ENCODE measurements at places on chromosomes 2 and 18.

GRCh38 chr2:62112179-62112578, 83.7 kb upstream of the B3GNT2 start:
- DNase-seq, result no peak

DNA sequence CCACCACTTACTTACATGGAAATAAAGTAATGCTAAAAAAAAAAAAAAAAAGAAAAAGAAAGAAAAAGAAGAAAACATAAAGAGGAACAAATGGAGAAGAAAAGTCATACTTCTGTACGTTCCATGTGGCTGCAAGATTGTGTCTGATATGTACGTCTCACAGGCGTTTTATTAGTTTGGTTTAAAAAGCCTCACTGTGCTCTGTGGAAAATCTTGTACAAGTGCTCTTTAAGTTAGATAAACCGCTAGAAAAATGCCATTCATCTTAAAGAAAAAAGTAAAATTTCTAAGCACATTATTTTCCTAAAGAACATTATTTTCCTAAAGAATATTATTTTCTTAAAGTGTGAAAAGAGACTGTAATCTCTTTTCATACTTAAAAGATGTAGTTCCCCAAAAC, 165.1 kb downstream of the ZNF521 start:
- DNase-seq, result no peak

DNA sequence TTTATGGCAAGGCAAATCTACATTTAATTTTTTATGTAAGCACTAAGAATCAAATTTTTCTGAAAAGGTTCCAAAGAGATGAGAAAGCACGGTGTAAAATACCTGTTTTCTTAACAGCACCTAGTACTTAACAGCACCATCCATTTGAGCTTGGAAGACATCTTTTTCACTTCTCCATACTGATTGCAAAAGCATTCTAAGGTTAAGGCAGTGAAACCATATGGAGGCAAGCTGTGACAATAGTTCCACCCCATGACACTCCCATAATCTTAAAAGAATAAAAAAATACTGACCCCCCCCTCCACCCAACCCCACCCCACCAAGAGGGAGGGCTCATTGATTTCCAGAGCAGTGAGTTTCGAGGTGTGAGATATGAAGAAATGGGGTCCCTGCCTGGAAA, 60.6 kb downstream of the ZCCHC2 start:
- DNase-seq, result no peak

DNA sequence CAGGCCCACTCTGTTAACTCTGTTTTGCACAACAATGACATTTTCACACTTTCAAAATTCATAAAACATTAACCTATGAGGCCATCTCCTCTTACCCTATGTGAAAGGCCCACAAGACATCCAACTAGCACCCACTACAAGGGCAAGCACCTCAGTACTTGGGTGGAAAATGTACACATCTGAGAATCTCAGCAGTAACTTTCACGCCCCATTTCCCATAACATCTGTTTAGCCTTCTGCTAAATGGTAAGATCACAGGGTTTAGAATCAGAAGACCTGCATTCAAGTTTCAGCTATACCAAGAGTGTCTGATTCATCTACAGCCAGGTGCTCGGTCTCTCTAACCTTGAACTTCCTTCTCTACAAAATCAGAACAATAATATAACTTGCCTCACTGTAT, 89.2 kb downstream of the SP100 start:
- DNase-seq, result no peak

GRCh38 chr2:6341588-6342129, 524.0 kb downstream of the CMPK2 start:
- DNase-seq, result no peak

DNA sequence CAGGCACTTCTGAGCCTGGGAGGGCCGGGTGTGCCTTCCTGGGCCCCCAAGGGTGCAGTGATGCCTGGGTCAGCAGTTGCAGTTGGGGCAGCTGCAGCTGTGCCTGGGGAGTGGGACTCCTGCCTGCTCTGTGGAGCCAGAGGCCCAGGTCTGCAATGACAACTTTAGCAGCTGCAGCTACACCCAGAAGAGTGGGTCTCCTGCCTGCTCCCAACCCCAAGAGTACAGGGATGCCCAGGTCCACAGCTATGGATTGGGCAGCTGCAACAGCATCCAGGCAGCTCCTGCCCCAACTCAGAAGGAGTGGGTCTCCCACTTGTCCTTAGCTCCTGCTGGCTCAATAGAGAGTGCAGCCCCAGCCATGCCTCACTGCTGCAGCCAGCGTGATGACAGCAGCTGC, 73.0 kb upstream of the ST3GAL5 start:
- no peak for DNase-seq

DNA sequence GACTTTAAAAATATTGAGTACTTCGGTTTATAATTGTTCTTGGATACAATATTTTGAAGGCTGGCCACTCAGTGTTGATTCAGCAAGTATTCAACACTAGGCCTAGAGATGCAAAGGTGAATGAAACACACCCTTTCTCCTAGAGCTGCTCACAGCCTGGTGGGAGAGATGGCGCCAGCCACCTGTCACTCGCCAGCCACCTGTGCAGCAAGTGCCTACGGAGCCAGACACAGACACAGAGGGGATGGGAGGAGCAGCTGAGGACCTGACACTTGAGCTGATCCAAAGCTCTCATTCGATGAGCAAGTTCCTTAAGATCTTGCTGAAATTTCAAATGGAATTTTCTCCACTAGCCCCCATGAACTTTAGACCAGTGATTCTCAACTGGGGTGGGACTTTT, 151.1 kb upstream of the RIOK3 start:
- DNase-seq, result no peak

GRCh38 chr2:158458617-158458920, 1.8 kb downstream of the PKP4 start:
- no peak for DNase-seq

GRCh38 chr2:120348737-120349439, 3.0 kb downstream of the INHBB start:
- no peak for DNase-seq

DNA sequence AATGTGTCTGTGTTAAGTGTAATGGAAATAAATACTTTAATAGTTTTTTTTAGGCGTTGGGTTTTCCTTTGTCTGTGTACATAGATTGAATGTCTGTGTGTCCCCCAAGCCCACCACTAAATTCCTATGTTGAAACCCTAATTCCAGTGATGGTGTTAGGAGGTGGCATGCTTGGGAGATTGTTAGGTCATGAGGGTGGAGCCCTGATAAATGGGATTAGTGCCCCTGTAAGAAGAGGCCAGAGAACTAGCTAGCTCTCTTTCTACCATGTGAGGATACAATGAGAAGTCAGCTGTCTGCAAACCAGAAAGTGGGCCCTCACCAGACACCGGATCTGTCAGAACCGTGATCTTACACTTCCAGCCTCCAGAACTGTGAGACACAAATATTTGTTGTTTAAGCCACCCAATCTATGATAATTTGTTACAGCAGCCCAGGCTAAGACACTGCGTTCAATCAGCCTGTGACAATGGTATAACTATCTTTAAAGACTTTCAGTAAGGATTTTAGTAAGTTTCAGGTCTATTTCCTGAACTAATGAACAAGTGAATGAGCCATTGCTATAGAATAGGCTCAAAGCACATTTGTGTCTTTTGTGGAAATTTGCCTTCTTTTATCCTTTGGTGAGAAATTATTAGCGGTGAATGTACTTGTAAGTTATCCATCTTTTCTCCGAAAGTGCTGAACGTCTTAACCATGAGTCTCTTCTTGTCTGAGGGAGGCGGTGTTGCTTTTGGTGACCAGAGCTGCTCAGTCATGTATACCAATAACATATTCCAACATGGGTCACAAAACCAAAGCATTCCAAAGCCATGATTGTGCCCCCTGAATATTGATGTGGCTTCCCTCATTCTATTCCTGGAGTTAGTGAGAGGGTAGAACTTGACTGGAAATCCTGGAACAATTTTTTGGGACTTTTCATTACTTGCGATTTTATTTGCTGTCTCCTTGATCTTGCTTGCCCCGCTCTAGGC, 29.6 kb upstream of the IL1R1 start:
- no peak for DNase-seq

DNA sequence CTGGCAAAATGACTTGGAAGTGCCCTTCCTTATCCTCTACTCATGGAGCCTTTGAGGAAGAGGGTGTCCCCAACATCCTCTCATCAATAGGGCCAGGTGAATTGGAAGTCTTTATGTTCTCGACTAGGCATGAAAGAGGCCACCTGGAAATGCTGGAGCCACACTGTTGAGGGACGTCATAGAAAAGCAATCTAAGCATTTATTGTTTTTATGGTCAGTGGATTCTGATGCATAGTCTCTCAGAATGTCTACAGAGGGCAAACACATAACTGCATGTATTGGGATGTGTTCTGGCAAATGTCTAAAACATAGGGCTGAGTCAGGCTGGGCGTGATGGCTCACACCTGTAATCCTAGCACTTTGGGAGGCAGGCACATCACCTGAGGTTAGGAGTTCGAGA, 246.6 kb upstream of the SP5 start:
- DNase-seq, result no peak

DNA sequence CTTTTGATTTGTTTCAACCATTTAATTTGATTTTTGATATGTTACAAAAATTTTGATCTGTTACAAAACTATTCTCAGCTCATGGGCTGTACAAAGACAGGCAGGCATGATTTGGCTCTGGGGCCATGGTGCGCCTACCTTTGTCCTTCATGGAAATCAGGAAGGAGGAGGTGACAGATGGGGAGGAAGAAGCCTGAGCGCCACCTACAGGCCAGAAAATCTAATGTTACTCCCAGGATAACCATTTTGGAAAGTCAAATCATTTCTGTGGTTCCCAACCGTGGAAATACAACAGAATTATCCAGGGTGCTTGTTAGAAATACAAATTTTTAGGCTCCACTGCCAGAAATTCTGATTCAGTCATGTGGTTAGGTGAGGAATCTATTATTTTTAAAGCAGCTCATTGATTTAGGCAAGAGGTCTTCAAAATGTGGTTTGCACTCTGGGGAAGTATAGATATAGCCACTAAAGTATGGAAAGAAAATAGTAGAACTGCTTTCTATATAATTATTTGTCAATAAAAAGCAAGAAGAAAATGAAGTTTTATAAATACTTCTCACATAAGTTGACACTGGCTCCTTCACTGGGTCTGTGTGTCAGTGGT, 93.9 kb downstream of the EVA1A start:
- no peak for DNase-seq

DNA sequence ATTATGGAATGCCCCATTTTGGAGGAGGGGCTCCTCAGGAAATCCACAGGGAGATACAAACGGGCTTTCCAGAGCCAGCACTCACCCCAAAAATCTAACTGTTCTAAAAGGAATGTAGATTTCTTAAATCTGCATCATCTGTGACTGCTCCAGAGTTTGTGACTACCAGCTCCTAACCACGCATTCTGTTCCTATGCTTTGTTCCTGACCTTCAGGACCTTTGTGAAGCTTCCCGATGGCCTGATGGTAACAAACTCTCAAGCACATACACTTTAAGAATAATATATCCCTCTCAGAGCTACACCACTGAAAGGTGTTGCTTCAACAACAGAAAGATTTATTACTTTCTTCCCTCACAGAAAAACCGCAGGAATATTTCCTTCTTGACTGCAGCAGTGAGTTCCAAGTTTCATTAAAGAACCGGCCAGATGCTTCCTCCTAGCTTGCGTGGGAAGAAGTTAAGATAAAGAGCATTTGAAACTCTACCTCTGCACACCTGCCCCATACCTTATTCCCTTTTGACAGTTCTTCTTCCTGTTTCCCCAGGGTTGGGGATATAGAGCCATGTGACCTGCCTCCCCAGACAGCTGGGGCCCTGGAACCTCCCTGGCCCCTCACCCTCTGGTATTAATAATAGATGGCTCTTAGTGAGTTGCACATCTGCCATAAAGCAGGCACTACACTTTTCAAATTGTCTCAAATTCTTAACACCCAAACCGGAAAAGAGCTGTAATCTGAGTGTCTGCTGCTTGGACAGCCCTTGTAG, 40.2 kb upstream of the EML4 start:
- no peak for DNase-seq

- no peak for DNase-seq
Observed at GRCh38 chr2:202689898-202690297, 55.1 kb downstream of the FAM117B start.

- no peak for DNase-seq
Observed at GRCh38 chr2:239337122-239337876, 63.5 kb downstream of the HDAC4 start.

- DNase-seq, result no peak
Observed at GRCh38 chr2:102520009-102520408, 47.0 kb downstream of the SLC9A4 start.
